ENCODE measurements at places on chromosomes 7 and 10.

- DNase-seq, result no peak
Measured at GRCh38 chr7:16889305-16889704, 7.5 kb upstream of the AGR3 start.

DNA sequence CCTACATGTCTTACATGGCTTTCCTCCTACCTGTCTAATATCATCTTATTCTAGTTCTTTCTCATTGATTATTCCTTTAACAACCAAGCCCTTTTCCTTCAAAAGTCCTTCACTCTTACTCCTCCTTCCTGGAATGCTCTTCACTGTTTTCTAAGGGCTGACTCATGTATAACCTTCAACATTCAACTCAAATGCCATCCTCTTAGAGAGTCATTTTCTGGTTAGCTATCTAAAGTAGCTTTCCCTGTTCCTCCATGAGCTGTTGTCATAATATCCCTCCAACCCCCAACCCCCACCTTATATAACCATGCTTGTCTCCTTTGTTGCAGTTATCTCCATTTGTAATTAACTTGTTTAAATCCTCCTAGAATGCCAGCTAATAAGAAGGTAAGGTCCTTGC, 286.8 kb downstream of the ADK start:
- no peak for DNase-seq

DNA sequence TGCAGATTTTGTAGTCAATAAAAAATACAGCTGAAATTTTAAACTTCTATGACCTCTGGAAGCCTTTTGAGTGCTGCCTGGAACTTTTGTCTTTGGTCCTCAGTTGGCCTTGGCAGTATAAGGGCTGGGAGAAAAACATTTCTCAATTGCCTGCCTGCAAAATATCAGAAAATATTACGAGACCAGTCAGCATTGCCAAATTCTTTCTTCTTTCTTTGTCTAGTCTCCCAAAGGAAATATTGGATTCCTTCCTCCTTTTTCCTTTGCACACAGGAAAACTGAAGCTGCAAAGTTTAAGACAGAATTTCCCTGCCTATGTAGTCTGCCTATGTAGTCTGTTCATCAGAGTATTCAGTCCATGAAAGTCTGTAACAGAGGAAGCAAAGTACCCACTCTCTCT, 95.9 kb downstream of the CHRM2 start:
- no peak for DNase-seq

- DNase-seq, result no peak
Measured at GRCh38 chr7:137611606-137612005, 235.2 kb downstream of the DGKI start.

GRCh38 chr7:3179456-3179855, 121.6 kb upstream of the SDK1 start:
- no peak for DNase-seq

- no peak for DNase-seq
Measured at GRCh38 chr7:27068259-27068658, 27.5 kb downstream of the HOXA1 start.

GRCh38 chr10:127720142-127720541, 16.8 kb upstream of the FOXI2 start:
- DNase-seq, result no peak

DNA sequence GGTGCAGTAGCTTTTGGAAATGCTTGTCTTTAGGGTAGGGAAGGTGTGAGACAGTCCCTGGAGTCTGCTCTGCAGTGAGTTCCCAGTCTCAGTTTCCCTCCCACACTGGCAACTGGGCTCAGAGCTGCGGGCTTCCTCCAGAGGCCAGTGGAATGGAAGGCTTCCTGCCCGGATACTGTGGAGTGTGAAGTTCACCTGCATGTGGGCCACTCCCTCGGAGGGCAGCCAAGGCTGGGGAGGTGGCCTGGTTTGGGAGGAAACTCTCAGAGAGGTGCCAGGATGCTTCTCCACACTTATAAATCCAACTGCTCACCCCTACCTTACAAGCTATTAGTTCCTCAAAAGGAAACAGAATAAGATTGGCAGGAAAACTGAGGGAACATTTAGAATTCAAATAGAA, 18.1 kb upstream of the UBE2H start:
- DNase-seq, result no peak

DNA sequence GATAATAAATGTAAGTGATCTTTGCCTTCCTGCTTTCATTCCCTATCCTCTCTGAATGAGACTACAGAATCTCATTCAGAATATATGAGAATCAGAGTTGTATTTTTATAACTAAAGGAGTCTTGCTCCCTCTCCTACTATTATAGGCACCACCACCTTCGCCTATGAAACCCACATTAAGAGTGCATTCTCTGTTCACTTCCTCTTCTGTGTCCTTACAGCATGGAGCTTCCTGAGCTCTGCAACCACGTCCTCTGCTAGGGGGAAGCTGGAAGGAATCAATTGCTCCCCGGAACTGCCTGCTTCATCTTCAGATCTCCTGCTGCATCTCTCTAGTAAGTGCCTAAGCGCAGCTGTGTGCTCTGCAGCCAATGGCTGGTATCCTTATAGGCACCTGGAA, 820.7 kb downstream of the GRID1 start:
- no peak for DNase-seq

DNA sequence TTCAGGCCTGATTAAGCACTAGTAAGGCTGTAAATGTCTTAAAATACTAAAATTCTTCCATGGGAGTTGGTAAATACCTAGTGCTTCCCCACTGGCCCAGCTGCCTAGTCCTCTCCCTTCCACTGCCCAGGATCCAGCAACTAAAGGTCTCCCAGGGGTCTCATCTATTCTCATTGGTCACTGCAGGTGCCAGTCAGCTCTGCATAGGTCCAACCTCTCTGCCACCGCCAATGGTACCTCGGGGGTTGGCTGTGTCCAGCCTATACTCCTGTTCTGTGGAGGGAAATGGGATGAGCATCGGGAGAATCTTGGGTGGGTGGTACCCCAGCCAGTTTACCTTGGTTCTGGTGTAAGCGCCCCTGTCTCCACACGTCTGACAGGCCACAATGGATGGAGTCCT, 6.1 kb upstream of the CREB5 start:
- no peak for DNase-seq

DNA sequence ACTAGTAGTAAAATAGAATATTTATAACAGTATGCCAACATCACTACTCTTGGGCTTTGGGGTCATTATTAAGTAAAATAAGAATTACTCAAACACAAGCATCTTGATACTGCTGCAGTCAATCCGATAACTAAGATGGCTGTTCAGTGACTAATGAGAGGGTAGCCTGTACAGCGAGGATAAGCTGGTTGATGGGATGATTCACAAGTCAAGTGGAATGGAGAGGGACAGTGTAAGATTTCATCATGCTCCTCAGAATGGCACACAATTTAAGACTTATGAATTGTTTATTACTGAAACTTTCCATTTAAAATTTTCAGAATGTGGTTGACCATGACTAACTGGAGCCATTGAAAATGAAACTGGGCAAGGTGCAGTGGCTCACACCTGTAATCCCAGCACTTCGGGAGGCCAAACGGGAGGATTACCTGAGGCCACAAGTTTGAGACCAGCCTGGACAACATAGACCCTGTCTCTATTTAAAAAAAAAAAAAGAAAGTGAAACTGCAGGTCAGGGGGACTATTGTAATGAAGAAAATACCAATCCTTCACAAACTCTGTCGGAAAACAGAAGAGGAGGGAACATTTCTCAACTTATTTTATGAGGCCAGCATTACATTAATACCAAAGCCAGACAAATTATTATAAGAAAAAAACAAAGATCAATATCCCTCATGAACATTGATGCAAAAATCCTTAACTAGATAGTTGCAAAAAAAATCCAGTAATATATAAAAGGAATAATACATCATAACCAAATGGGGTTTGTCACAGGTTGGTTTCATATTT, 11.2 kb downstream of the AVL9 start:
- no peak for DNase-seq

GRCh38 chr10:89738551-89739209, 37.3 kb downstream of the KIF20B start:
- DNase-seq, result no peak

- no peak for DNase-seq
Measured at GRCh38 chr10:66983475-66983818, 57.6 kb downstream of the LRRTM3 start.

DNA sequence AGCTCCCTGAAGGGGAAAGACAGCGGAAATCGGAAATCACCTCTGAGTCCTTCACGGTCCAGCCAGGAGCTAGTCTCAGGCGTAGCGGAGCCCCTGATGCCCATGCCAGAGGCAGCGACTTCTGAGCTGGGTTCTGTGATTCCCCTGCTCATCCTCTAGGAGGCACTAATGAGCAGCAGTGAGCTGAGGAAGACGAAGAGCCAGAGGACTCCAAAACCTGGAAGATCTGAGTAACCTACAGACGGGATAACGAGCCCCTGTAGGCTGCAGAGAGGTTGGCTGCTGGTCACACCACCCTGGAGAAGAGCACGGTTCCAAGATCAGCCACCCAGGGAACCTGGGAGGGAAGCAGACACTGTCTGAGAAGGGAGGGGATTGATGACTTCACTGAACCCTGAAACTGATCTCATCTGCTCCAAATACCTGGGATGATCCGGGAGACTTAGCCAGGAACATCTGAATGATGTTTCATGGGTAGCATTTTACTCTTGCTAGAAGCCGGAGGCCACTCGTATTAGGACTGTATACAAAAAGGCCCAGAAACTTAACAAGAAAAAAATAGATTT, 304.1 kb downstream of the PAXIP1 start:
- no peak for DNase-seq

- no peak for DNase-seq
Measured at GRCh38 chr7:22447008-22447407, 53.0 kb downstream of the STEAP1B start.

DNA sequence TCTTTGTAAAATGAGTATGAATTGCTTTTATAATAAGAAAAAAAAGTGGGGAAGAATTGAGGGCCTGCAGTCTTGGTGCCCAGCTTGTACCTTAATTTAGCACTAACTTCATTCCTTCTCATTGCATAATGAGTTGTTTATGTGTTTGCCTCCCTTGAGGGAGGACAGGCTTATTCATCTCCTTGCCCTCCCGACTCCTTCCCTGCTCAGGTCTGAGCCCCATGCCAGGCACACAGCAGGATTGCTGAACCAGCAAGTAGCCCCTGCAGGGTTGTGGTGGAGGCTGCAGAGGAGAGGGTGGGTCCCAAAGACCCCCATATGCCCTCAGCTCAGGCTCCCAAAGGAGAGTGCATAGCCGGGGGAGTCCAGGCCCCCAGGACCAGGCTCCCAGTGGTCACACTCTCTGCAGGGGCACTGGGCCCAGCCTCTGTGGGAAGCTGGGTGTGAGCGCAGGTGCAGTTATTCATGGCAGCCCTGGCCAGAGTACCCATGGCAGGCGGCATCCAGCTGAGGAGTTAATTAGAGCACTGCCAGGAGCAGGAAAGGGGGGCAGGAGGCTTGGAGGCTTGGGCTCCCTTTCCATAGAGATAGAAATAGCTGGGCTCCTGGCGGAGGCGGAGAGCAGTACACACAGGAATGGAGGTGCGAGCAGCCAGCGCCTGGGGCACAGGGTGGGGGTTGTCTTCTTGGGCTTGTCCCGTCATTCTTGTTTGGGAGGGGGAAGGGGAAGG, 28.2 kb upstream of the GOLGA7B start:
- DNase-seq, result no peak

- no peak for DNase-seq
Measured at GRCh38 chr10:124010563-124011131, 82.8 kb downstream of the CHST15 start.

DNA sequence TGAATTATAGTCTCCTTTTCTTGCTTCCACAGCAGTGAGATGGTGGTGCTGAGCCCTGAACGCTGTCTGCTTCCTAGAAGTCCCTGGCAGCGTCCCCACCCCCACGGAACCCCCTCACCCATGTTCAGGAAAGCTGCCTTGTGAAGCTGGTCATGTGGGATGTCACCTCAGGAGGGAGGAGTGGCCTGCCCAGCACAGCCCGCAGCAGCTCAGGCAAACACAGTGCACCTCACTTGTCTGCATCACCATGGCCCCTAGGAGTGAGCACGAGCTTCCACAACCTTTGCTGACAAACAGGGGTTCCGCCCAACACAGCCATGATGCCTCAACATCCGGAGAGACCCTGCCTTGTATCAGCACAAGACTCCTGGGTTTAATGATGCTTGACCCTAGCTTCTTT, 508.9 kb downstream of the RPS24 start:
- DNase-seq, result no peak

DNA sequence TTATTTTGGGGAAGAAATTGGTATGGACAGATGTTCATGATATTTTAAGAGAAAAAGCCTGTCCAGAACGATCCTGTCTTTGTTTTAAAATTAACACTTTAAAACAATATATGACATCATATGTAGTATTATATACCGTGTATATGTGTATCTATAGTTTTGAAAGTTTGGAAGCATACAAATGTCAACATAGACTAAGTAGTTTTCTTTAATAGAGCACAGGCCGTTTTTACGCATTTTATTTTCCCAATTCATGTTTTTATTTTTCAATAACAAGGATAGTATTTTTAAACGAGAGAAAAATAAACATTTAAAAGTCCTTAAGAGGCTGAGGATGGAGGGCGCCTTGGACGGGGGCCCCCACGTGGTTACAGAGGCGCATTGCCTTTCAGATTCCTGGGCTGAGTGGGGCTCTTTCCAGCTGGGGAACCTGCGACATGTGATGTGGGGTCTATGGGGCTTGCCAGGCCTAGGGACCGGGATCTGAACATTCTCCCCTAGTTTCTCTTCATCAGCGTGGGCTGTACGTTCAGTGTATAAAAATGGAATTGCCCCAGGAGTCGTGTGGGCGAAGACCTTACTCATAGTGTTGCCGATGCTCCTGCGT, 127.8 kb upstream of the ZNF746 start:
- no peak for DNase-seq

DNA sequence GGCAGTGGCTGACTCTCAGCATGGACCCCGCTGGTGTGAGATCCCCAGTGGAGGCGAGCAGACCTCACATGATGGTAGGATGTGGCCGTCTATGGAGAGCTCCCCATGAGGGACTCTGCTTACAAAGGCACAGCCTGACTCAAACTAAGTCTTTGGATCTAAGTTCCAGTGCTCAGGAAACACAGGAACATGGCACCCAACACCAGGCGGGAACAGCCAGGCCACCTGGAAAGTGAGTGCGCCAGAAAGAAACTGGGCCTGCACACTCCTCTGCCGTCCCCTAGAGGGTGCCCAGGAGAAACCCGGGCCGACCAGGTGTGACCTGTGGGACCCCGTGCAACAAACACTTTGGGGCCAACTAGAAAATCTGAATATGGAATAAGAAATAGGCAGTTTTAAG, 10.0 kb downstream of the PITRM1 start:
- no peak for DNase-seq

GRCh38 chr10:46224414-46224682, 62.4 kb upstream of the ANTXRL start:
- no peak for DNase-seq

DNA sequence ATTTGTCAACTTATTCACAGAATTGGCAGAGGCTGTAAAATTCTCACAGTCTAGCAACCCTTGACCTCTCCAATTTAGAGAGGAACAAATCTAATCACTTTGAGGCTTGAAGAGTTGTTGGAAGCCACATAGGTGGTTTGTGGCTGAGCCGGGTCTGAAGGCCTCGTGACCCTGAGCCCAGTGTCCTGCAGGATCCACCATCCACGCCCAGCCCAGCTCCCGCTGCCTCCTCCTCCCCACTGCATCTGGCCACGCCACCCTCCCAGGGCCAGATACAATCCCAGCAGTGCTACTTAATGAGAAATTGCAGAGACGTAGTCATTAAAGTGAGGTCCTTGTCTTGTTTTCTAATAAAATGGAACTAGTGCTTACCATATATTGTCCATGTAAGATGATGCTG, 81.4 kb upstream of the SHH start:
- no peak for DNase-seq
